Thymus (tissue), 14 donors: ENCODE measurements at places on chromosomes 6 and 20. TPM values are rescaled to one million over a fixed set of nuclear protein-coding genes. Genes with fewer than 3 reads are reported as not detected.

The IL17F gene
- 0.24 TPM for total RNA-seq

- H3K36me3 ChIP-seq, result no peaks in the 10 kb centered on the region
- H3K4me1 ChIP-seq, result no peaks in the 10 kb centered on the region
- no peaks in the 10 kb centered on the region for H3K27me3 ChIP-seq
- H3K4me3 ChIP-seq, result no peak overlapping the region
- DNase-seq, result no peak
Measured at GRCh38 chr20:23195636-23196035, 109.5 kb upstream of the CD93 start.

GRCh38 chr20:53943522-53944291, 126.7 kb downstream of the BCAS1 start:
- H3K36me3 ChIP-seq, result no peaks in the 10 kb centered on the region
- DNase-seq, result no peak
- peaks cover 2% of the 10 kb centered on the region for H3K4me1 ChIP-seq
- H3K27ac ChIP-seq, result no peak overlapping the region

The BNIP5 gene
- 0.14 TPM for total RNA-seq

DNA sequence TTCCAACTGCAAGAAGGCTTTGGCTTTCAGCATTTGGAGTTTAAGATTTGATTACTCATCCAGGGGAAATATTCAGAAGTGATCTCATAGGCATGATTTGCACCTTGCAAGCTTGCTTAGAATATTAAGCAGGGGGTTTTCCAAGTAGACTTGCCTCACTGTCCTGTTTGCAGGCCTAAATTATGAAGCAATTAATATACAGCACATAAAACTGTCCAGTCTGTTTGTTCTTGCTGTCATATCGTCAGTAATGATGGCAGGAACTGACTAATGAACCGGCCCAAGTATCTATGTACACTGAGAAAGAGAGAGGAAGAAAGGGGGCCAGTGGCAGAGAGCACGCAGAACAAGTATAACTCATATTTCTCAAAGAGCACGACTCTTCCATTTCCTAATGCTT, 212.5 kb upstream of the SUPT3H start:
- H3K36me3 ChIP-seq, result no peaks in the 10 kb centered on the region
- no peak overlapping the region for H3K4me3 ChIP-seq
- H3K27me3 ChIP-seq, result peaks cover 2% of the 10 kb centered on the region
- no peak for DNase-seq

- H3K27ac ChIP-seq, result no peak overlapping the region
- H3K4me1 ChIP-seq, result no peaks in the 10 kb centered on the region
- H3K36me3 ChIP-seq, result no peaks in the 10 kb centered on the region
- no peak overlapping the region for H3K4me3 ChIP-seq
- DNase-seq, result no peak
Measured at GRCh38 chr6:214428-214827, 77.9 kb upstream of the DUSP22 start.
